ENCODE measurements at places on chromosomes 4 and X. TPM values are rescaled to one million over a fixed set of nuclear protein-coding genes. Genes with fewer than 3 reads are reported as not detected.

DNA sequence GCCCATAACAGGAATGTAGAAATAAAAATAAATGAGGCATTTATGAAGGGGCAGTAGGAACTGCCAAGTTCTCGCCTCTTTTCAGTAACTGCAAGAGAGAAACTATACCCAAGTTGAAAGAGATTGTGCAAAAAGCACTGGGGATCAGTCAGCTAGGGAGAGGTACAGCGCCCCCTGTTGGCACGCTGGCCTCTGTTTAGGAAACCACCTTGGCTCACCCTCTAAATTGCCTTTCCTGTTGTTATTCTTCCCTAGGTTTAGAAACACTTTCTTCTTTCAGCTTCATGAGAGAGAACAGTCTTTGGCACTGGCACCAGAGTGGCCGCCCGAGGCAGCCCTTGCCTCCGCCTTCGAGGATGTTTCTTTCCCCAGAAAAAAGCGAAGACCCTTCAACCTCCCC is 348.5 kb downstream of the MID1IP1 start:
- peak; percentile 26 for DNase-seq

Gene NWD2
- not detected for total RNA-seq

GRCh38 chr4:85681221-85681657 is 206.3 kb downstream of the ARHGAP24 start:
- DNase-seq: no peak

Gene ADGRG2
- total RNA-seq: not detected

DNA sequence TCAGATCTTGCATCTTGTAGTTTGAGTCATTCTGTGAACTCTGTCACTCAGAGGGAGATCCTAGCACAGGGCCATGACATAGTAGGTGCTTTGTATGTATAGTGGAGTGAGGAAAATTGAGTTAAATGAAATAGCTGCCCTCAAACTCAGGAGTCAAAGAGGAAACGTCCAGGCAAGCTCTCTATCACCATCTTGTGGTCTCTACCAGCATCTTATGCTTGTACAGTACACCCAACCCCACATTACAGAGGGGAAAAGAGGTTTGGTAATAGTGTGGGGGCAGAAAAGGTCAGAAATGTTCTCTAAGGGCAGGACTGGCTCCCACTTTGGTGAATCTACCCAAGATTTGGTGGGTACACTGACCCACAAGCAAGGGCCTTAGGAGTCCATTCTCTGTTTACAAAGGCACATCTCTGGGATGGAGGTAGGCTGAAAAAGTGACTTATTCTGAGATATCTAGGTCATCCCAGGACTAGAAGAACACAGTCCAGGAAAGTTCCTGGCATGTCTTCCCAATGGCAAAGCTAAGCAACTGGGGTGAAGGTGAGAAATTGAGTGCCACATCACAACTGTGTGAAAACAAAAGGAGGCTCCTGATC is 131.8 kb downstream of the OR13H1 start:
- no peak for DNase-seq

DNA sequence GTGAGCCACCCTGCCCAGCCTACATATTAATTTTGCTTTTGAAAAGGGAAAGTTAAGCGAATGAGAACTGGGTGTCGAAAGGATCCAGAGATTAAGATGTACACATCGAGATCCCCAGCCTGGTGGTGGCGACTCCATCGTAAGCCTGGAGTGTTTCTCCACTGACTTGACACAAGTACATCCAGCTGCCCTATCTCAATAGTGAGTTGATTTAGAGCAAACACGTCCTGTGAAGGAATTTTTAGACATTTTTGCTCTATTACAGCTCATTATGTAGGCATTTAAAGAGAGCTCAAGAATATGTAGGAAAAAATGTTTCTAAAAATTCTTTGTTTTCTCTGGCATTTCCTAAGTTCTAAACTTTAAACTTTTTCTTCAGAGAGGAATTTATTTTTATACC is 11.7 kb upstream of the CLDN34 start:
- DNase-seq: no peak

- DNase-seq: no peak
These were observed 92.2 kb downstream of the DCTD start for GRCh38 chr4:182825003-182825402.

Gene TCP11X2
- total RNA-seq: not detected

DNA sequence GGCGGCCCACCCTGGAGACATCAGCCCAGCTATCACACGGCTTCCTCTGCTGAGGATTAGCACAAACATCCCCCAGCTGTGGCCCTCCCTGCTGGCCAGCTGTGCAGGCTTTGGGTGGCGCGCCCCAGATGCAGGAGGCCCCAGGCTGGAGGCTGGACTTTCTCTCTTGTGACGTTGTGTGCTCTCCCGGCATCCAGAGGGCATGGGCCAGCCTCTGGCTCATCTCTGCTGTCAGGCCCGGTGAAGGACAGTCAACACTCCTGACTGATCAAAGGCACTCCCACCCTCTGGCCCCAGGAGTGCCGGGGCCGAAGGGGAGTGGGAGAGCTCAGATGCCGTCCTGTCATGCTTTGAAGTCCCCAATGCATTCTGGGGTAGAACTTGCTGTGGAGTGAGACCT is 29.9 kb upstream of the PJA1 start:
- DNase-seq: no peak

GRCh38 chr4:30616942-30617646 is 103.1 kb upstream of the PCDH7 start:
- no peak for DNase-seq

GRCh38 chr4:10007793-10008608 is 13.3 kb downstream of the SLC2A9 start:
- no peak for DNase-seq

DNA sequence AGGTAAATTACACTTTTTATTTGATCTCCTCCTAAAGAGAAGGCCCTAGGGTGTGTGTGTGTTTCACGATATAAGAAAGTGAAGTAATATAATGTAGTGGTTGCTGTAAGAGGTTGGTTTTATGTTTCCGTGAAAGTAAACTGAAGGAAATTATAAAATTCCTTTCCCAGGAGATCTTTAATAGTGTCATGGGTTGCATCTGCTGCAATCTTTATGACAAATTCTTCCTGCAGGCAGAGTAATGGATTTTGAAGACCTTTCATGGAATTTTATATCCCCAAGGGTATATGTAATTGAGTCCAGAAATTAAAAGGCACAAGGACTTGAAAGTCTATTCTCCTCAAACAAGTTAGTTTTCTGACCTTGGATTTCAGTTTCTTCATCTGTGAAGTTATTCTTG is 538.6 kb downstream of the ANKRD50 start:
- DNase-seq: no peak

Gene ARHGAP4
- total RNA-seq: 112 TPM

- DNase-seq: no peak
These were observed 5.3 kb upstream of the PAPSS1 start for GRCh38 chr4:107725281-107725859.

DNA sequence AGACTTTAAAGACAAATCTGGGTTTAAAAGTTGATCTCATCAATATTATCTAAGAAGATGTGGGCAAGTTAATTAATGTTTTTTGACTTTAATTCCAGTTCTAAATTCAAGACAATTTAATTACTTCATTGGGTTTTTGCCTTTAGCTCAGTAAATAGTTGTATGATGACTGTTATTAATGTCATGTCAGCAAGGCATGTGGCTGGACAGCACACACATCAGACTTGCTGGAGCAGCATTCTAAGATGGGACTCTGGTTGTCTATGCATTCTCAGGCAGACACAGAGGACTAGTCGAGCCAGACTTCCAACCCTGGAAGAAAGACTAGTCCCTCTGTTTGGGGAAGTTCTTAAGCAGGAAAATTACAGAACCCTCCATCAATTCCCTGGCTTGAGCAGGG is 180.7 kb upstream of the GK2 start:
- DNase-seq: no peak

Gene MTNR1A
- not detected for total RNA-seq
